Smooth muscle cell of the umbilical artery (primary cell): ENCODE measurements at places on chromosomes 12 and 14. TPM values are rescaled to one million over a fixed set of nuclear protein-coding genes. Genes with fewer than 3 reads are reported as not detected.

Gene CEBPE
- not detected in 2 replicates for total RNA-seq

Gene GNG2
- 31.2 and 37.1 TPM in 2 replicates for total RNA-seq

Gene EPYC
- total RNA-seq: not detected in 2 replicates

Gene PROX2
- not detected in 2 replicates for total RNA-seq

Gene RHEBL1
- 0.30 and 0.55 TPM in 2 replicates for total RNA-seq

Gene PLEKHD1
- not detected in 2 replicates for total RNA-seq

Gene SLCO1C1
- not detected in 2 replicates for total RNA-seq

Gene TAS2R19
- 4.8 and 11.1 TPM in 2 replicates for total RNA-seq

Gene NOXRED1
- total RNA-seq: 0.55 TPM in 1 of 2 replicates, not detected in the other

Gene TTC6
- total RNA-seq: under 0.01 and 0.09 TPM in 2 replicates

Gene LPAR5
- not detected in 2 replicates for total RNA-seq

Gene FKBP11
- total RNA-seq: 32.1 and 40.5 TPM in 2 replicates

Gene CD163L1
- total RNA-seq: under 0.01 and 0.46 TPM in 2 replicates

Gene TMEM132D
- total RNA-seq: not detected in 2 replicates

Gene TMCC3
- total RNA-seq: 5.9 and 9.3 TPM in 2 replicates

Gene SLC25A3
- total RNA-seq: 593 and 623 TPM in 2 replicates

Gene LRRC10
- total RNA-seq: not detected in 2 replicates
